ENCODE measurements at places on chromosomes 7 and 10.

DNA sequence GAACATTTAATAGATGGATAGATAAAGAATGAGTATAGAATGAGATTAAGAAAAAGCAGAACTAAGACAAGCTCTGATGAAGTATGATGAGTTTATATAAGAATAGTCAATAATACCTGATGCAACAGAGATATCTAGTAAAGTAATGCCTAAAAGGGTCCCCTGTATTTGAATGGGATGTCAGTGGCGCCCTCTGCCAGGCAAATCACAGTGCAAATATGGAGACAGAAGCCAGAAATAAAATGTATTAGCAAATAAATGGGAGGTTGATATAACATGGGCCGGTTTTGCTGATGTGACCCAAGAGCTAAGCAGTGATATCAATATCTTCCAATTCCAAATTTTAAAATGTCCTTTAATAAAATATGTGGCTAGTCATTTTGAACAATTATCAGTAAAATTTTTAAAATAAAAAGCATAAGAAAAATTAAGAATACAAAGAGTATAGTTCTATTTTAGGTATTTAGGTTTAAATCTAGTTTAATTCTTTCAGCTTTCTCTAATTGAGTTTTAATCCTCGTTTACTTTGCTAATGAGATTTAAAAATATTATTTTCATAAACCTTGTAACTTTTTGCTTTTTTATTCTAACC, 62.6 kb downstream of the ADK start:
- DNase-seq, result peak; percentile 36

DNA sequence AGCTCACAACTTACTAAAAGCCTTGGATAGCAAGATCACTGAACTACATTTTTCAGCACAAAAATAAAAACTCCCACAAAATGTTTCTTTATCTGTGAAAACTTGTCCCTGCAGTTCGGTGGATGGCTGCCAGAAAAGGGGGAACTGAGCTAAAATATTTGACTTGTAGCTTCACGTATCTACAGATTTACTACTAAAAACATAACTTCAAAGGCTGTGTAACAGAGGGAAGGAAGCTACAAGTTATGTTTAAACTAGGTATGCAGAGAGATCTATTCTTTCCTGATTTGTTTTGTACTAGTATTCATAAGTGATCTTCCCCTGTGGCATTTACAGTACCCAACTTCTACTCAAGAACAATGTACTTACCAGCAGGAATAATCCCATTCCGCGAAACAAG, 25.1 kb downstream of the SGCE start:
- DNase-seq, result no peak

DNA sequence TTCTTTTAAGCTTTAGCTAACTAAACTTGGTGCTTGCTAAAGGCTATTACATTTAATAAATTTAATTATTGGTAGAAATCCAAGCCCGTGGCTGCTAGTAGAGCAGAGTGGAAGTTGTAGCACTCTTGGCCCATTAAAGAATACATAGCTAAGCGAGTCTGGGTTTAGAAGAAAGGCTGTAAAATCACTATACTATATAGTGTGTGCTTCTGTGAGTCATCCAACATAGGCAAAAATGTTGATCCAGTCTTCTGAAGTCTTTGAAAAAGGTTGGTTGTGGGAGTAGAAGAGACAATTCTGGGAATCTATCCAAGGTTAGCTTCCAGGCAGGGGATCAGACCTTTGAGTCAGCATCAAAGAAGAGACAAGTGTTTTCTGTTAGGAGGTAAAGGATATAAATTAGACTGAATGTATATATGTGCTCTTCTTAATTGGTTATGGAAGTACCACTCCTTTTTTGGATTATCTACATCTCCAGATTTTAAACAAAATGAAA, 664.2 kb downstream of the NXPH1 start:
- no peak for DNase-seq

DNA sequence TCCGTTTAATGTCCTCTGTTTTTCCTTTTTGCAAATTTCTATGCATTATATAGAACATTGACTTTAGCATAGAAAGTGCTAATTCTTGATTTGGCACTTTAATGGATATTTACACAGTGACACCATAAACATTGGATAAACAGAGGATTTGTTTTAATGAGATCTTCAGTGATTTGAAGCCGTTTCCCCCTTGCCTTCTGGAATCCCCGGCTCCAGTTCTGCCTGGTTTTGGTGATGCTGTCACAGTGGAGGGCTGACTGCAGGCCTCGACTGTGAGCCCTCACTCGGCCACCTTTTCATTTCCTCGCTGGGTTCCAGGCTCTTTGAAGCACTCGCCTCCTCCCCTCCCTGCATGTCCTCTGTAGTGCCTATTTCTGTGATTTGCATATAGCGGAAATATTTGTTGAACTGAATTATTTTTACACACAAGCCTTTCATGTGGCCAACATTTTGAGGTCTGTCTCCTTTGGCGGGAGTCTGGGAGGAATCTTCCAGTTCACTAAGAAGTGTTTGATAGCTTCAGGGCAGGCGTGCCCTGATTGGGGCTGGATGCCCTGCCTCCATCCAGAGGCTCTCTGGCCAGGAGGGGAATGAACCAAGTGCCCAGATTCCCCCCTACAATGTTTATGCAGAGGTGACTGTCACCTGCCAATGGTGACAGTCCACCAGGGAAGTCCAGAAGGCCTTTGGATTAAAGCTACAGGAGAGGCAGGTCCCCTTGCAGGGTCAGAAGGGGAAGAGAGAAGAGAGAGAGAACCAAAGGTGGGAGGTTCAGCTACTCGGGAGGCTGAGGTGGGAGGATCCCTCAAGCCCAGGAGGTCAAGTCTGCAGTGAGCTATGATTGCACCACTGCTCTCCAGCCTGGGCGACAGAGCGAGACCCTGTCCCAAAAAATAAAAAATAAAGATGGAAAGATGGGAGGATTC, 67.5 kb downstream of the CUX1 start:
- no peak for DNase-seq

- no peak for DNase-seq
Measured at GRCh38 chr10:72058989-72059842, 29.1 kb downstream of the SPOCK2 start.

DNA sequence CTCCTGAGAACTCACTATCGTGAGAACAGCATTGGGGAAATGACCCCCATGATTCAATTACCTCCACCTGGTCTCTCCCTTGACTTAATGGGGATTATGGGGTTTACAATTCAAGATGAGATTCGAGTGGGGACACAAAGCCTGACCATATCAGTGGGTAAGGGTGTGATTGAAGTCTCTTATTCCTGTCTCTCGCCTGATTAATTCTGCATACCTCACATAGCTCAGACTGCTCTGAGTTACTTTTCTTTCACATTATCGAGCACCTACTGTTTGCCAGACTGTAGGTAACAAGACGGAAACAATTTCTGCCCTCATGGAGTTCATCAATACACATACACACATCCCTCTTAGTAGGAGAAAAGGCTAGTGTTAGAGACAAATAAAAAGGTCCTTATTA, 25.0 kb downstream of the CISD1 start:
- DNase-seq, result no peak

GRCh38 chr10:52644373-52645186, 128.0 kb downstream of the MBL2 start:
- DNase-seq, result peak; percentile 91

DNA sequence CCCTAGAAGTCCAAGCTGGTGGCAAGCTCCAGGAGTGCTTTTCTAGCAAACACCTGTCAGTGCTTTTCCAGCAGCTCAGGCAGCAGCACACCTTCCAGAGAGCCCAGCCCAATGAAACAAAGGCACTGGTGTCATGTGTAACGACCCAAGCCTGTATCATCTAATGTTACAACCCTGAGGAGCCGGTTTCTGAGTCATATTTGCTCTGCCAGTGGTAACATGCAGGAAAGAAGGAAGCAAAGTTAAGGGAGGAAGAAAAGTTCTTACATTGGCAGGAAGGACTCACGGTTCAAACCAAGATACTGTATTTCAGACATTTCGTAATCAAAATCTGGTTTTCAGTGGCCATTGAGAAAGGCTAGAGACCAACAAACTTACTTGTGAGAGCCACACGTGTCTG, at the start of gene ANKRD22:
Gene ANKRD22 (minus strand): TSS at position 139 of the 400 bp plus-strand sequence. CDS start 237 bp downstream, outside the sequence.
- no peak for DNase-seq

DNA sequence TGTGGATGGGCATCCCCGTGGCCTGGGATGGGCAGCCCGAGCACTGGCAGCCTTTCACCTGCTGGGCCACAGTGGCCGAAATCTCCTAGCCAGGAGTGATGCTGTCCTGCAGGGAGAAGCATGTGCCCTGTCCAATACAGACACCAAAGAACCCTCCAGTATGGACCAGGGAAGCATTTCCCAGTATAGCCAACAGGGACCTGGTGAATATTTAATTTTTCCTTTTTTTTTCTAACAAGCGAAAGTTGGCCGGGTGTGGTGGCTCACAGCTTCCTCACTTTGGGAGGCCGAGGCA, 11.0 kb downstream of the IMPDH1 start:
- no peak for DNase-seq

DNA sequence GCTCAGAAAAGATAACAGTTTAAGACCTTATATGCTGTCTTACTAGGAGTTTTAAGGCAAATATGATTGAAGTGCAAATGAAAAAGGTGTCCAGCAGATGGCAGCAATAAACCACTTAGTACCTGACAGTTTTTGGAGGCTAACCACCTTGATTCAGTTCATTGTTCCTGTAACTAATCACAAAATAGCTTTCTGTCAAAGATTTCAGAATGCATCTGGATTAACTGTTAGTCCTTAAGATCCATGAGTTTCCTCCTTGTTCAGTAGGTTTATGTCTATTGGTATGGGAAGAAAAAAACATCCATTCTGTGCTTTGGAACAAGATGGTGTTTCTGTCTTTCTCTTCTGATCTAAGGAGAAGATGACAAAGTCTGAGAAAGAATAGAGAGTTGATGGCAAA, 46.6 kb downstream of the CCSER2 start:
- peak; percentile 85 for DNase-seq

DNA sequence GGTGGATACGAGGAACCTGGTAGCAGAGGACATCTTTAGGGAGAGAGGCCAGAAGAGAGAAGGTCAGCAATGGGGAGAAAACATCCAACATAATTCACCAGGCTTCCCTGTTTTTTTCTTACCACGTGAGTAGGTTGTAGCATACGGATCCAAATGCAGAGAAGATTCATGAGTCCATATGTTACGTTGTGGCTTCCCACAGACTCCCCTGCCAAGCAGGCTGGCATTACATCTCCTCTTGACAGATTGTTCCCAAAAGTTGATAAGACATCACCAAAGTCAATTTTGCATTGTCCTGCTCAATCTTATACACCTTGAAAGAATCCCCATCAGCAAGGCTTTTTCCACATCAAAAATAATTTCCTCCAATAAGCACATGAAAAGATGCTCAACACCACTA, 39.7 kb downstream of the DRGX start:
- DNase-seq, result peak; percentile 11

DNA sequence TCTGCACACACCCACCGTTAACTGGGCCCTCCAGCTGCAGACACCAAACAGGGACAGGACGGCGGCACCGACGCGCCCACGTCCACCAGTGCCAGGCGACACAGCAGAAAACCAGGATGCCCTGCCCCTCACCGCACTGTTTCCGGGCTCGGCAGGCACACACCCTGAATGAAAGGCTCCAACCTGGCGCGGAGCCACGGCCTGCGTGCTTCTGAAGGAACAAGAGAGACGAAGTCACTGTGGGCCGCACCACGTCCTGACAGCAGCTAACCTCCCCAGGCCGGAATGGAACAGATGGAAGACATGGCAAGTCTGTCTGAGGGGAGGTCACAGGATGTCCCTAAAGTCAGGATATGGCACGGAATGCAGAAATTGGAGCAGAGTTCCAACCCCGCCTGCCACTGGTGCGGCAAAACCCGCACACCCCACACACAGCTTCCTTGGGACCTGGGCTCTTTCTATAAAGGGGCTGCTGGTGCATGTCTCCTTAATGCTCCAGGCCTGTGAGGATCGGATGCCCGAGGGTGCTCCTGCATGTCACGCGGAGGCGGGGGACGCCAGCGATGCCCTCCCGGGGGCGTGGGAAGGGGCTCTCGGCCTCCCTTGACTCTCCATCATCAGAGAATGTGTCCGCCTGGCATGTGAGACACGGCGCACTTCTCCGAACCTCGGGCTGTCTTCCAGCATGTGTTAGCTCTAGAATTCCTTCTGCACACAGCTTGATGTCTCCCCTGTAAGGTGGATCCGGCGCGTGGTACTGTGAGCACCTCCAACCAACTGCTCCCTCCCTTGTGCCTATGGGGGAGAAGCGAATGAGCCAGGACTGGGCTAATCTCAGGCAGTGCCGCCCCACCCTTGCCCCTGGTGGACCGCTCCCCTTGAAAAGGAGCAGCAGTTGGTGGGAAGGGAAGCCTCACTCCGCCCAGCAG, 3.9 kb upstream of the GPER1 start:
- DNase-seq, result peak; percentile 61

- DNase-seq, result no peak
Measured at GRCh38 chr7:135186261-135186540, 15.7 kb upstream of the CYREN start.

DNA sequence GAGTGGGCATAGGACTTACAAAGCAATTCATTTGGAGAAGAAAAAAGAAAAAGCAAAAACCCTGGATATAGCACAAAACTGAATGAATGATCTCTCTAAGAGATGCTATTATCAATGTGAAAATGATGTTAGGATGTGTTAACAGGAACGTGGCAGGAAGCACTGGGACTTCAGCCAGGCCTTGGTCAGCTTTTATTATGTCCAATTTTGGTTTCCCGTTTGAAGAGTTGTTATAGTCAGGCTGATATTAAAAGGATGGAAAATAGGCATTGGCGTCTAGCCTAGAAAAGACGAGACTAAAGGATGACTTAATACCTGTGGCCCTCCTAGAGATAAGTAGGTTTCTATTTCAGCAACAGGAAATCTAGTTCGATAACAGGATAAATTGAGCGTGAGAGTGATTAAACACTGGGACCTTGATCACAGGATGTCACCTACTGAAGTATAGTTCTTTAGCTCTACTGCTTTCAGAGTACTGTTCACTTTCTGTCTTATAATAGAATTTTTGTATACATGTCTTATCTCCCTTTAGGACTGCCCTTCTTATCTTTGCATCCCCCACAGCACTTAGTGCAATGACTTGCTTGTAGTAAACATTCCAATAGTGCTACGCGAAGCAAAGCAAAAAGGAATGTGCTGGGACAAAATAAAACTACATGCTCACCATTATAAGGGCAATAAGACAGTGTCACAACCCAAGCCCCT, 99.8 kb upstream of the AGBL3 start:
- peak; percentile 14 for DNase-seq

GRCh38 chr10:61784354-61785133, 117.0 kb upstream of the ARID5B start:
- peak; percentile 15 for DNase-seq

DNA sequence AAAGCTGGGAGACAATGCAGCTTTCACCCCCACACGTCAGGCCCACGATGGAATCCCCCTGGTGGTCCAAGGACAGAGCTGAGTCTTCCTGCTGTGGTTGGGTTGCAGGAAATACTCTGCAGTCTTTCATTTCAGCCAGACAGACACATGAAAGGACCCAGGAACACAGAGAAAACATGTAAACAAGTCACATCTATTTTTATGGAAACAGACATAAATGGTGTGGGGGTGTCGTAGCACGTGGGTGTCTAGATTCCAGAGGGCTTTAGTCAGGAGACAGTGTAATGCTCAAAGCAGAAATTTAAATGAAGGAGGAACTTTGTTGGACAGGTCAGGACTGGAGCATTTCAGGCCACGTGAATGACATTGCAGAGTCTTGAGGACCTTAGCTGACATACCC, 444.6 kb downstream of the SUGCT start:
- no peak for DNase-seq

Data from cerebellar cortex (tissue), 1 donor.